ENCODE measurements at places on chromosomes 2 and 18.

- DNase-seq = no peak
These were observed 29.0 kb downstream of the SERPINB5 start for GRCh38 chr18:63505566-63506335.

DNA sequence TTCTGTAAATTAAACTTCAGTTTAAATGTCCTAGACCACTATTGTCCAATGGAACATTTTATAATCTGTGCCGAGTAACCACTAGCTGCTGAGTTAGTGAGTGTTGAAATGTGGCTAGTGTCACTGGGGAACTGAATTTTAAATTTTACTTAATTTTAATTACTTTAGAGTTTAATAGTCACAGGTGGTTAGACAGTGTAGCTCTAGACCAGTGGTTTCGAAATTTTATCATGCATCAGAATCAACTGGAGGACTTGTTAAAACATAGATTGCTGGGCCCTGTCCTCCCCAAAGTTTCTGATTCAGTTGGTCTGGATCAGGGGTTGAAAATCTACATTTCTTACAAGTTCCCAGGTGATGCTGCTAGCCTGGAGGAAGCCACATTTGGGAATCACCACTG lies 110.4 kb downstream of the FMNL2 start:
- no peak for DNase-seq

- no peak for DNase-seq
These were observed 31.4 kb upstream of the NRP2 start for GRCh38 chr2:205650931-205651330.

GRCh38 chr18:13387855-13388548 lies 169.4 kb downstream of the LDLRAD4 start:
- no peak for DNase-seq

- DNase-seq = no peak
These were observed 181.1 kb upstream of the ARL4C start for GRCh38 chr2:234677758-234678538.

- no peak for DNase-seq
These were observed 95.1 kb upstream of the CCBE1 start for GRCh38 chr18:59792353-59792752.

GRCh38 chr2:241810307-241811200 lies 1.6 kb downstream of the NEU4 start:
- no peak for DNase-seq

- no peak for DNase-seq
These were observed 117.0 kb upstream of the ZSWIM2 start for GRCh38 chr2:186966015-186966414.

- peak; percentile 38 for DNase-seq
These were observed 130.1 kb downstream of the NFATC1 start for GRCh38 chr18:79525556-79526467.

DNA sequence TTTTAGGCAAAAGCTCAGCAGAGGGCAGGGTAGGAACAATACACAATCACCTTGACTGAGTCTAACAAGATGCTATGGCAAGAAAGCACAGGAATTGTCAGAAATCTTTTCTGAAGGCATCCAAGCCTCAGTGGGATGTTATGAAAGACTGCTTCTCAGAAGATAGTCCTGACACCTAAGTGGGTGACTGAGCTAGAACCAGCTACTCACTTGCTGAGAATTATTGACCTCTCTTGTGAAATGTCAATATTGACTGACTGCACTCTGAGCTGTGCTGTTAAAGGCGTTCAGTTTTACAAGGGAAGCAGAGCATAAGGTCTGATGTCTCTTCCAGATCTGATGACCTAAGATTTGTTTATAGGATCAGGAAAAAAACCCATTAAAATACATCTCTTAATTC lies 46.1 kb downstream of the TACR1 start:
- DNase-seq = no peak

GRCh38 chr2:180101846-180102245 lies 94.7 kb upstream of the CWC22 start:
- DNase-seq = no peak

DNA sequence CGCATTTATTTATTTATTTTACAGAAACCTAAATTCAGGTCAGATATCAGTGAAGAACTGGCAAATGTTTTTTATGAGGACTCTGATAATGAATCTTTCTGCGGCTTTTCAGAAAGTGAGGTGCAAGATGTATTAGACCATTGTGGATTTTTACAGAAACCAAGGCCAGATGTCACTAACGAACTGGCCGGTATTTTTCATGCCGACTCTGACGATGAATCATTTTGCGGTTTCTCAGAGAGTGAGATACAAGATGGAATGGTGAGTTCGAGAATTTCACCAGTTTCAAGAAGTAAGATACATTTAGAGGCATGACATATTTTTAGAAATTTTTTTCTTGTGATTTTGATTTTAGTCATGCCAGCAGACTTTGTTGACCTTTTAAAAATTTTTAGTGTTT lies 4.6 kb downstream of the CDCA7 start:
- no peak for DNase-seq

- DNase-seq = no peak
These were observed 157.1 kb upstream of the SIX2 start for GRCh38 chr2:45166229-45166890.

DNA sequence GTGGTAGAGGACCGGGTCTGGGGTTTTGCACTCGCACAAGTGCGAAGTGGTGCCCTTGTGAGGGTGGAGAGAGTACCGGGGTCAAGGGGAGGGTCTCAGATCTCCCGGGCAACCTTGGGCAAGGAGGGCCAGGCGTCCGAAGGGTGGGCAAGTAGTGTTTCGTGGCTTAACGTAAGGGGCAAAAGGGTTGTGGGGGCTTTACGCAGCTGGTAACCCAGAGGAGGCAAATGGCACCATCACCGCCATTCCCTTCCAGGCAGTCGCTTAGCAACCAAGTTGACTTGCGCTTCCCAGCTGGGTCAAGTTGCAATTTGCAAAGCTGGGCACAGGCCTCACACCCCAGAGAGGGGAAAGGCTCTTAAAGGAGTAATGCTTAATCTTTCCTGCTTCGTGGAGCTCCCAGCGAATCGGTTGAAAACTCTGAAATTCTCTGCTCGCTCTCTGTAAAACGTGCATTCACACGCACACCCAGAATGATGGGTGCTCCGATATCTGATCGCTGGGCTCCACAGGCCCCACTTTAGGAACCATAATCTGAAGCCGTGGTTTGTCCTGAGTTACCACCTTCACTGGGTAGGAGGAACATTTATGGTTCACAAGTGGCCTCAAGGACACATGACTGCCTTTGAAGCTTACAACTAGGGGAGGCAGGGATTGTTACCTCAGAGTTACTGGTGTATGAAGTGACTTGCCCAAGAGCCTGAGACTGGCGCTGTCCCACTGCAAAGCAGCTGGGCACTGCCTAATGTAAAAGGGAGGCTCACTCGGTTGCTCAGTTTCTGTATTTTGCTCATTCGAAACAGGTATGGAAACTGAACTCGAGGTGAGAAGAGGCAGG lies 127.9 kb downstream of the UXS1 start:
- no peak for DNase-seq

DNA sequence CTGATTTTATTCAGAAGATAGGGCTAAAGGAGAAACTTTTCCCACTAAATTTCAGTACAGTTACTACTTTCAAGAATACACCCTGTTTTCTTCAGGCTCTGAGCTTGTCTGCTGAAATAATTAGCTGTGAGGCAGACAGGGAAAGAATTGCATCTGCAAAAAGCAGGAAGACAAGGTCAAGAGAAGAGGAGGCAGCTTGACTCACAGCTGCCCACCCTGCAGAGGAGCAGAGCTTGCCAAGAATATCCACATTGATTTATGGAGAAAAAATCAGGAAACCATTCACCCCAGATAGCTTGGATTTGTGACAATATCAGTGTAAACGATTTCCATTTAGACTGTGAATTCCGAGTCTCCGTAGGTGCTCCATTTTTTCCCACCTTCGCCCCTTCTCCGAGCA lies 49.0 kb downstream of the ACTR2 start:
- no peak for DNase-seq

GRCh38 chr2:29697715-29698114 lies 223.7 kb downstream of the ALK start:
- DNase-seq = no peak

GRCh38 chr2:180516232-180516631 lies 464.2 kb upstream of the UBE2E3 start:
- no peak for DNase-seq
